ENCODE measurements at places on chromosomes 4 and X.

- no peak for DNase-seq
Observed at GRCh38 chr4:150510176-150510865, 71.6 kb upstream of the MAB21L2 start.

- no peak for DNase-seq
Observed at GRCh38 chr4:32735856-32736590, 2015.9 kb downstream of the PCDH7 start.

DNA sequence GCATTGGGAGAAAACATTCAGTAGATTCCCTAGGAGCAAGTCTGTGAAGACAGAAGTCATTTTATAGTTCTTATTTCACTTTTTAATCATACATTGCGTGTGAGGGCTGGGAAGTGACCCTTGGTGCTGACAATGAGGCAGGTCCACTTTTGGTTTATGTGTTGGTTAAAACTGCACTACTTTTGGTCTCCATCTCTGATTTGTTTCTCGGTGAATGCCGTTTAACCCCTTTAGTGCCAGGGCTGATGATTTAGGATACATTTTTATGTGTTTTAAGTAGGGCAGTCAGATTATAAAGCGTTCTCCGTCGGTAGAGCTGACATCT lies 110.4 kb downstream of the AFF1 start:
- no peak for DNase-seq

GRCh38 chr4:17544831-17545234 lies 29.9 kb downstream of the CLRN2 start:
- DNase-seq = no peak

DNA sequence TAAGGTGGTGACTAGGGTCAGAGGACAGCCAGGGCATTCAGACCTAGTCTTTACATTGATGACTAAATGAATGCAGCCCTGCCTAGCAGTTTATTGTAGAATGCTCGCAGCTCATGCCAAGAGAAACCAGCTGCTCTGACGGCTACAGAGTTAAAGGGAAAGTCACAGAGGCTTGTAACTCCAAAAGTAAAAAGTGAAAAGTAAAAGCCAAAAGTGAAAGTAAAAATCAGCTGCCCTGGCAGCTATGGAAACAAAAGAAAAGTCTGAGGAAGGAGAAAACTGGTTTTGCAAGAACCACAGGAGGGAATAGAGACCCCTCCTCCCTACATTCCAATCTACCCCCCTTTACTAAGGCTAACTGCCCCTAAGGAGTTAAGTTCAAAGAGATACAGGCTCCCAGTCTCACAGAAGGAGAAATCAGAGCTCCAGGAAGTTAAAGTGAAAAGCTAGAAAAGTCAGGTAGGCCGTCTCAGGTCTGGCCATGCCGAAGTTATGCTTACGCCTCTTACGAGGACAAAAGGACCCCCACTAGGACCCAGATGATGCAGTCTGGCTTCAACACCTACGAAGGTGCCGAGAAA lies 6.0 kb downstream of the GAGE10 start:
- DNase-seq = no peak

DNA sequence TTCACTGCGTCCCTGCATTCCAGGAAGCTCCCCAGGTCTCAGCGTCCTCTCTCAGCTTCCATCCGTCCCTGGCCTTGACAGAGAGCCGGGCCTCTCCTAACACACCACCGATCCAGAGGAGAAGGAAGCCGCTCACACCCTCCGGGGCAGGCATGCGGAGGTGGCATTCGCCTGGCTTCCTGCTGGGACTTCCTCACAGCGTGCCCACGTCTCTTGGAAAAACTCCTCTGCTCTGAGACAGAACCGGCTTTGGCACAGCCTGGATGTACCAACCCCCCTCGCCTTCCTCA lies 3.2 kb downstream of the CTAG2 start:
- DNase-seq = no peak

DNA sequence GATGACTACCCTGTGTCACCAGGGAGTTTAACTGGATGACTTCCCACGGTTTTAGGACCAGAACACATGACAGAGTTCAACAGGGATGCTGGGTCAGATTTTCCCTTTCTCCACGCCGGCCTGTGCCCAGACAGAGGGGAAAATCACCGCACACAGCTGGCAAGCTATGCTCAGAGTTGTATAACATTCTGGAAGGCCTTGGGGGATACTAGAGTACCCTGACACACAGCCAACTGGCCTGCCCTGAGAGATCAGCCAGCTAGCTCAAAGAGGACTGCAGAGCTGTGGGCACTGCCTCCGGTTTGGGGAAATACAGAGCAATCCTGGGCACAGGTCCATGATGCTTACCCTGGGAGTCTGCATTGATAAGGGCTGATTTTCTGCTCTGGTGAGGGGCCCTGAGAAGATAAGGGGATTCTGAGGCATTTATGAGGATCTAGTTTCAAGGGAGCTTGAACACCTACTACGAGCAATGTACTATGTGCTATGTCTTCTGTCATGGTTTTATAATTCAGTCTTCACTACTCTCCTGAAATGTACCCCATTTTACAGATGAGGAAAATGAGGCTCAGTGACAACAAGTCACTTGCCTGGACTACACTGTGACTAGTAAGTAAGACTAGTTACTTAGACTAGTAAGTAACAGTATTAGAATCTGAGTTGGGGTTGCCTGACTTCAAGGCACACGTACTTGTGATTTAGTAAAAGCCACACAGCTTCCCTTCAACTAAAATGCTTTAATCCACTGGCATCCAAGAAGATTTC lies 14.7 kb downstream of the C4orf54 start:
- no peak for DNase-seq

DNA sequence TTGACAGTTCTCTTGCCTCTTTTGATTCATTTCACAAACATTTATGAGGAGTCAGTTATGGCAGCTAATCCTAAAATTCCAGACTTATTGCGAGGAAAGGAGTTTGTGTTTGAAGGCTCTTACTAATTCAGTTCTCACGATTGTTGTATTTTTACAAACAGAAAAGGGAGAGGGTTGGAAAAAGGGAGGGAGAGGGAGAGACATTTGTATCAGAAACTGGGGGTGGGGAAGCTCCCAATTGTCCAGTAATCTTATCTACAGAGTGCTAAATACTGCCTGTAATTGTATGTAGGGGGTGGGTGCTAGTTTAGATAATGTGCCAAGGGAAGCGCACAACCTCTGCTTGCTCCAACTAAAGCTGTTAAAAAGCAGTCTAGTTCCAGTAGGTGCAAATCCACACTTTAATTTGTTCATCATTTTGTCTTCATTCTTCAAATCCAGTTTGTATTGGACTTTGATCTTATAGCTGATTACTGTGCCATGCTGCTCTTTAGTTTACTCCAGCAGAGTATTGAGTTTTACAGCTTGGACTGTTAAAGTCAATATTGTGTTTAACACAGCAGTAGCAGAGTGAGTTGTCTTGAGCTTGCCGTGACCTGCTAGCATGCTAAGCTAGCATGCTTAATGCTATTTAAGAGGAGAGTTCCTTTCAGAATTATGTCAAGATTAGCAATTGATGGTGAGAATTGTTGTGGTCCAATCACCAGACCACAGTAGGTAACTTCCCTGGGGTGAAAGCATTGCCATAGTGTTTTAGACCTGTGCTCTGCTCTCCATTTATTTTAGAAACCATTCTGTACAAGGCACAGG lies 13.9 kb downstream of the FNIP2 start:
- no peak for DNase-seq

Measured in HL-60 (cell line).